Esophagus squamous epithelium (tissue), 5 donors: ENCODE measurements at places on chromosomes 4 and X.

GRCh38 chr4:26885912-26886274 lies 25.3 kb downstream of the STIM2 start:
- peaks cover 31% of the 10 kb centered on the region for H3K4me1 ChIP-seq
- no peaks in the 10 kb centered on the region for H3K36me3 ChIP-seq
- no peaks in the 10 kb centered on the region for H3K27me3 ChIP-seq
- no peak overlapping the region for H3K4me3 ChIP-seq

DNA sequence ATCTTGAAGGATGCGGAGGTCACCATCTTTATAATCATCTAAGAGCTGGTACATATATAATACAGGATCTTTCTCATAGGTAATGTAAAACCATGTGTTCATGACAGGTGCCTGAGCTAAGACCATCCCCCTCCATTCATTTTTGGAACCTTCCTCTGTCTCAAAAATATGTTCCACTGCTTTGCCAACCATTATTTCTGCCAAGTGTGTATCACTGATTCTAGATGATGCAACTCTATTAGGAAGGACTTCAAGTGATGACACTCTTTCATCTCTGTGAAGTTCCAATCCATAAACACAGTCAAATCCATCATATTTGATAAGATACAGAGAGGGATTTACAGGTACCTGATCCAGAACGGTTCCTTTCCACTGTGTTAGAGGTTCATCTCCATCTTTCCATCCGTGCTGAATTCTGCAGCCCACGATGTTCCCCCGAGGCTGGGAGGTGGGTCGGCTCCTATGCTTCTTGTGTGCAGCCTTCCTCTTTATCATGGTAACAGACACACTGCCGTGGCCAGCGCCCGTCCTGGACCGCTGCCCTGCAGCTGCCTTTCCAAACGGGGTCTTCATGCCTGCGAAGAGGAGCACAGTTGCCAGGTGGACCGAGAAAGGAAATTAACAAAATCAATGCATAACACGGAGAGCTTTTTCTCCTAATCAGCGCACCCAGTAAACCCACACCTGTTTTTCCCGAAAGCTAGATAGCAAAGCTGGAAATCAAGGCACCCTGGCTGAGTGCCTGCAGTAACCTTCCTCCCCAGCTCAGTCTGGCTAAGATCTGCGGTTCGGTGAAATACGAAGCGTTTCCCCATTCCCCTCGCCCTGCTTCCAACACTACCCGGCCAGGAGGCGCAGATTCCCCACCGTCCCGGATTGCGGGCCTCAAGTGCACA lies 718 bp downstream of the SPIN3 start:
- peaks cover 10% of the 10 kb centered on the region for H3K4me1 ChIP-seq
- H3K27ac ChIP-seq: peak overlapping the region; percentile 77
- H3K36me3 ChIP-seq: no peaks in the 10 kb centered on the region
- peak overlapping the region; percentile 79 for H3K4me3 ChIP-seq
- no peaks in the 10 kb centered on the region for H3K27me3 ChIP-seq
- no peak for DNase-seq

- no peaks in the 10 kb centered on the region for H3K4me1 ChIP-seq
- H3K27ac ChIP-seq: no peak overlapping the region
- no peaks in the 10 kb centered on the region for H3K27me3 ChIP-seq
- no peaks in the 10 kb centered on the region for H3K36me3 ChIP-seq
Observed at GRCh38 chrX:133448512-133449076, 33.3 kb upstream of the GPC4 start.

DNA sequence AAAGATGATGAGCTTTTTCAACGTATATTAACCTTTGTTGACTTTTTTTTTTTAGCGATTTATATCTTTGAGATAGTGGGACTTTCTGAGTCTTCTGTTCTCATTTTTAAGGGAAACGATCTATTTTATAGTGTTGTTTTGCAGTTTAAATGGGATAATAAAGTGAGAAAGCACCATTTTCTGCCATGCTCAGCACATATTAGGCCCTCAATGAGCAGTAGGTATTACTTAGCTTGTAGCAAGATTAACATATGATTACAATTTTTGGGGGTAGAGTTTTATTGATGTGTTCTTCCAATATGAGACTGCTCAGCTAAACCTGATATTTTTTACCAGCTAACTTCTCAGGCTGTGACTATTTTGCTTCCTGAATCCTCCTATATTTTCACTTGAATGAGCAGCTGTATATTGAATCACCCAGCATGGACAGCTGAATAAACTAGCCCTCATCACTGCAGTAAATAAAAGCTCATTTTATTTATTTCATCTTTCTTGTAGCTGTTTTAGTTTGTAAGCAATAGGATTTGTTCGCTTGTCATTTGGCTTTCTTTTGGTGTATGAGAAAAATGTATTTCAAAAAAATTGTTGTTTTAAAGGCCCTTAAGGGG lies 43.7 kb downstream of the UGT8 start:
- no peaks in the 10 kb centered on the region for H3K36me3 ChIP-seq
- no peak overlapping the region for H3K4me3 ChIP-seq
- no peak overlapping the region for H3K27ac ChIP-seq
- no peak for DNase-seq
